ENCODE measurements at places on chromosomes 6 and 20. TPM values are rescaled to one million over a fixed set of nuclear protein-coding genes. Genes with fewer than 3 reads are reported as not detected.

LAMA4 gene
- total RNA-seq = 55.2 TPM

SPAG4 gene
- total RNA-seq = 8.6 TPM

PRKN gene
- 5.1 TPM for total RNA-seq

RIPOR2 gene
- total RNA-seq = 0.92 TPM

TGM3 gene
- total RNA-seq = not detected

FAM209B gene
- total RNA-seq = not detected

SLC22A7 gene
- not detected for total RNA-seq

SLC29A1 gene
- 161 TPM for total RNA-seq

SEL1L2 gene
- total RNA-seq = not detected

EDN1 gene
- 10.6 TPM for total RNA-seq

CFAP61 gene
- not detected for total RNA-seq

OPN5 gene
- not detected for total RNA-seq

REM1 gene
- total RNA-seq = not detected

ZNF341 gene
- total RNA-seq = 2.8 TPM

PLN gene
- total RNA-seq = not detected

PRSS16 gene
- 1.1 TPM for total RNA-seq

GABRR1 gene
- total RNA-seq = not detected

SOX18 gene
- total RNA-seq = 2.1 TPM

STK38 gene
- 65.1 TPM for total RNA-seq

REV3L gene
- 38.0 TPM for total RNA-seq

CYP24A1 gene
- not detected for total RNA-seq

HLA-DQB1 gene
- not detected for total RNA-seq

SCUBE3 gene
- total RNA-seq = 96.6 TPM

MAP1LC3A gene
- total RNA-seq = 49.4 TPM

MRAP2 gene
- 19.5 TPM for total RNA-seq

MTRF1L gene
- total RNA-seq = 17.6 TPM

NRN1 gene
- not detected for total RNA-seq

LHFPL5 gene
- total RNA-seq = not detected

MTFR2 gene
- total RNA-seq = 1.7 TPM

EFCAB8 gene
- 0.51 TPM for total RNA-seq

ASIP gene
- not detected for total RNA-seq

GPX5 gene
- not detected for total RNA-seq
